ENCODE measurements at places on chromosomes 3 and 15. TPM values are rescaled to one million over a fixed set of nuclear protein-coding genes. Genes with fewer than 3 reads are reported as not detected.

ST3GAL6 gene
- total RNA-seq: 1.9 TPM

BOC gene
- 7.0 TPM for total RNA-seq

AP3S2 gene
- total RNA-seq: 38.3 TPM

ANKUB1 gene
- total RNA-seq: not detected

LTK gene
- total RNA-seq: not detected

TIGIT gene
- total RNA-seq: not detected

All from A549 treated with CpdA at 1 μM for 4 hours (cell line).